ENCODE measurements at places on chromosomes 6 and 20. TPM values are rescaled to one million over a fixed set of nuclear protein-coding genes. Genes with fewer than 3 reads are reported as not detected.
A peak's percentile ranks its signal among the peaks of the same experiment; 100 is the strongest.

- H3K4me3 ChIP-seq: no peak overlapping the region
- DNase-seq: no peak
- no peak overlapping the region for H3K27ac ChIP-seq
- H3K36me3 ChIP-seq: no peaks in the 10 kb centered on the region
Measured at GRCh38 chr6:162294029-162294428, 433.5 kb downstream of the PRKN start.

GRCh38 chr6:124955108-124955856, 7.0 kb upstream of the RNF217 start:
- H3K27me3 ChIP-seq: peaks cover 25% of the 10 kb centered on the region
- no peak overlapping the region for H3K4me3 ChIP-seq
- no peaks in the 10 kb centered on the region for H3K4me1 ChIP-seq
- no peak overlapping the region for H3K27ac ChIP-seq

STXBP5 gene
- 17.6 TPM for total RNA-seq

GRCh38 chr20:50141811-50142561, 11.5 kb downstream of the PEDS1 start:
- H3K4me1 ChIP-seq: peaks cover 31% of the 10 kb centered on the region
- H3K36me3 ChIP-seq: peaks cover 29% of the 10 kb centered on the region
- H3K4me3 ChIP-seq: no peak overlapping the region
- no peak overlapping the region for H3K27ac ChIP-seq
- H3K27me3 ChIP-seq: no peaks in the 10 kb centered on the region

GRCh38 chr6:69581581-69581980, 215.2 kb downstream of the LMBRD1 start:
- no peaks in the 10 kb centered on the region for H3K36me3 ChIP-seq
- DNase-seq: no peak
- H3K27me3 ChIP-seq: peaks cover 25% of the 10 kb centered on the region
- no peak overlapping the region for H3K27ac ChIP-seq

GRCh38 chr6:87078983-87079616, 15.8 kb downstream of the CGA start:
- no peak overlapping the region for H3K4me3 ChIP-seq
- H3K27ac ChIP-seq: no peak overlapping the region
- H3K4me1 ChIP-seq: no peaks in the 10 kb centered on the region
- H3K36me3 ChIP-seq: no peaks in the 10 kb centered on the region
- DNase-seq: peak; percentile 63

DNA sequence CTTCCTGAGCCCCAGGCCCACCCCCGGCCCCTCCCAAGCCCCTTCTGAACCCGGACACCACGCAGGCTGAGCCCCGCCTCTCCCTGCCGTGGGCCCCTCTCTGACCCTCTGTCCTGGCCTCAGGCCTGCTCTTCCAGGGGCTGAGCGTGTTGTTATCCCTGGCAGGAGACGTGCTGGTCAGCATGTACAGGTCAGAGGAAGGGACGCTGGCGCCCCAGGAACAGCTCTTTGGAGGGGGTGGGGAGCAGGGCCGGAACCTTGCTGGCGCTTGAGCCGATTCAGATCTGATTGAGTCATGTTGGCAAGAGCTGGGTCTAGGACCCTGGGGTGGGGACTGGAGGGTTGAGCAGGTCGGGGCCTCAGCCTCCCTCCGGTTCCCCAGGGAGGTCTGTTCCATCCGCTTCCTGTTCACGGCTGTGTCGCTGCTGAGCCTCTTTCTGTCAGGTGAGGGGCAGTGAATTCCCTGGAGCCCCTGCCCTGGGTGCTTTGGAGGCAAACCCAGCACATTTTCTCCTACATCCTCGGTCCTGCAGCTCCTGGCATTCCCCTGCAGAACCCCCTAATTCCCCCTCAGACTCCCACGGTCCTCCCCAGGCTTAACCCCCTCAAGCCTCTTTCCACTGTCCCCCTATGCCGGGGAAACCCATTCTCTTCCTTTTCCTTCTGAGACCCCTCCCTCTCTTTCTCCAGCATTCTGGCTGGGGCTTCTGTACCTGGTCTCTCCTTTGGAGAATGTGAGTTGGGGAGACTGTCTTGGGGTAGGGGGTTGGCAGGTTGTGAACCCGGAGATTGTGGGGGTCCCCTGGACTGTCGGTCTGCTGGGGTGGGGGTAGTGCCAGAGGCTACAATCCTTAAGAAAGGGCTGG, 2.0 kb downstream of the SPAG4 start:
- DNase-seq: peak; percentile 45
- peak overlapping the region; percentile 77 for H3K4me3 ChIP-seq
- H3K27me3 ChIP-seq: peaks cover 2% of the 10 kb centered on the region
- peaks cover 43% of the 10 kb centered on the region for H3K4me1 ChIP-seq
- H3K27ac ChIP-seq: peak overlapping the region; percentile 87
- H3K36me3 ChIP-seq: no peaks in the 10 kb centered on the region

DNA sequence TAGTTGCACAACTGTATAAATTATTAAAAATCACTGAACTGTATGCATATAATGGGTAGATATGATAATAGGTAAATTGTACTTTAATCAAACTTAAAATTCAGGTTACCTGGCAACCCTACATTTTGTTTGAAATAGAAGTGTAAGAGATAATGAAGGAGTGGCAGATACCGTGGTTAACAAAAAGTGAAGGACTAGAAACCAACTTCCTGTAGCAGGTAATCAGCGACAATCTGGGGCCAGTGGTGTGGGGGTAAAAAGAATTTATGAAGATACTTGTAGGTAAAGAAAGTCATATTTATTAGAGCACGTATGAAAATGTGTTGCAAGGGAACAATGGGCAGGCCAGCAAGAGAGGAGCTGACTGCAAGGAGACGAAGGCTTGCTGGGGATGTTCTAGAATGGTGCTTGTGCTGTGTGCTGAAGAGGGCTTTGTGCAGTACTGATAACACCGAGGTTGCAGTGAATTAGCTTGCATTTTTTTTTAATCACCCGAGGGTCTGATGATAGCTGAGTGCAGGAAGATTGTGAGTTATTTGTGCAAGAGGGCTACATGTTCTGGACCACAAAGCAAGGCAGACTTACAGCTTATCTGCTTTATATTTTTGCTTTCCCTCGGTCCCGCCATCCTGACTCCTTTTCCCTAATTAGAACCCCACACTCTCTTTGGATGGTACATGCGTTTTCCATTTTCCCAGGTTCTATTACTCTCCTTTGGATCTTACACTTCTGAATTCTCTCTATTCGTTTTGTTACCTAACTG, 4.6 kb upstream of the ENPP1 start:
- H3K4me1 ChIP-seq: peaks cover 14% of the 10 kb centered on the region
- no peak overlapping the region for H3K27ac ChIP-seq
- H3K27me3 ChIP-seq: peaks cover 46% of the 10 kb centered on the region
- no peak for DNase-seq

DNA sequence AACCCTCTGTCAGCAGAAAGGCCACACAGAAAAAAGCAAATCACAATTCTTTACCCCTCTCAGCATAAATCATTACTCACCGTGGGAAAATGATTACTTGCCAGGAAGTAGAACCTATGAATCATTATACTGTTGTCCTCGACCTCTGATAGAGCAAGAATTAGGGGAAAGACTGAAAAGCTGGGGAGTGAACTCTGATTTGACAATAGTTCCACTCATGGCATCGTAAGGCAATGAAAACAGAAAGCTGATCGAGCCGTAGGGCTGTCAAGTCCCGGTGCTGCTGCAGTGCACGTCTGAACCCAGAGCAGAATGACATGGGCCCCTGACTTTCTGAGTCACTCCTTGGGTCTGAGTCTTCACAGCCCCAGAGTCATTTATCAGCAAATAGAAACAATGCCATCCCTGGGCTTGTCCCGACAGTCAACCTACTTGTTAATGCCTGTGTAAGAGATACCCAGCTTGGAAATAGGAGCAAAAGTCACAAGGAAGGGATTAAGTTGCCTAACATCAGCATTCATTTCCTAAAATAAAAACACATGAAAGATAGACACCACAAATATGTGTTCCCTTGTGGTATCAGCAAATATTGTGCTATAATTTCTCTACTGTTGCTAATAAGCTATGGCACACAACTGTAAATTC, 224.8 kb upstream of the MARCKS start:
- H3K36me3 ChIP-seq: no peaks in the 10 kb centered on the region
- H3K27me3 ChIP-seq: no peaks in the 10 kb centered on the region
- no peak overlapping the region for H3K4me3 ChIP-seq
- no peak overlapping the region for H3K27ac ChIP-seq
- DNase-seq: peak; percentile 7
- H3K4me1 ChIP-seq: peaks cover 12% of the 10 kb centered on the region

DNA sequence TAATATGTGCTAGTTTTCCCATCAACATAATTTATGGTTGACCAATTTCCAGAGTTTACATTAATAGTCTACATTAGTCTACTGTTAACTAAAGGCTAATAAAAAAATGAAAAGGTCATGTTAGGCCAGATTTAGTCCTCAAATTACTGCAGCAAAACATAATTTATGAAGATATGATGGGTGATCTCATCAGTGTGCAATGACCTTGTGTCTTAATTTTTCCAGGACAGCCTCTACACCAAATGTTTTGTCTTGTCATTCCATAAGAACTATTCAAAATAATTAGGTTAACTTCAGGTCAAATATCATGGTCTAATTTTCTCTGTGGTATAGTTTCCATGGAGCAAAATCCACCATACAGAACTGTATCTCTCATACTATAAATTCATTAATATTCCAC, 234.2 kb downstream of the COL12A1 start:
- H3K27ac ChIP-seq: no peak overlapping the region
- no peaks in the 10 kb centered on the region for H3K4me1 ChIP-seq

DNA sequence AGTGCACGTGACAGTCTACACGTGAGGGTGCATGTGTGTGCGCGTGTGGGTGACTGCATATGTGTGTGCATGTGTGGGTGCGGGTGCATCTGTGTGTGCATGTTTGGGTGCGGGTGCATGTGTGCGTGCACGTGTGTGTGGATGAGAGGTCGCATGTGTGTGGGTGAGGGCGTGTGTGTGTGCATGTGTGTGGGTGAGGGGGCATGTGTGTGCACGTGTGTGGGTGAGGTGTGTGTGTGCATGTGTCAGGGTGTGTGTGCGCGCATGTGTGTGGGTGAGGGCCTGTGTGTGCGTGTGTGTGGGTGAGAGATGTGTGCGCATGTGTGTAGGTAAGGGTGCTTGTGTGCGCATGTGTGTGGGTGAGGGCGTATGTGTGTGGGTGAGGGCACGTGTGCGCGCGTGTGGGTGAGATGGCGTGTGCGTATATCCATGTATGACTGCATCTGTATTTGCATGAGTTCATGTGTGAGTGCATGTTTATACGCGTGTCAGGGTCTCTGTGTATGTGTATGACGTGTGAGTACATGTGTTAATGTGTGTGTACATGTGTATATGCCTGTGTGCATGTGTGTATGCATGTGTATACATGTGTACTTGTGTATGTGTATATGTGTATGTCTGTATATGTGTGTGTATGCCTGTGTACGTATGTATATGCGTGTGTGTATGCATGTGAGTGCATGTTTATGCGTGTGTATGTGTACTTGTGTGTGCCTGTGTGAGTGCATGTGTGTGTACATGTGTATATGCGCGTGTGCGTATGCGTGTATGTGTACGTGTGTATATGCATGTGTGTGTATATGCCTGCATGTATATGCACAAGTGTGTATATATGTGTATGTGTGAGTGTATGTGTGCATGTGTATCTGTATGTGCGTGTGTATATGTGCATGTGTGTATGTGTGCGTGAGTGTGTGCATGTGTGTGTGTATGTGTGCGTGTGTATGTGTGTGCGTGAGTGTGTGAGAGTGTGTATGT, 4.1 kb upstream of the LIME1 start:
- no peak overlapping the region for H3K4me3 ChIP-seq
- H3K27me3 ChIP-seq: no peaks in the 10 kb centered on the region
- H3K36me3 ChIP-seq: peaks cover 47% of the 10 kb centered on the region
- H3K27ac ChIP-seq: no peak overlapping the region

DNA sequence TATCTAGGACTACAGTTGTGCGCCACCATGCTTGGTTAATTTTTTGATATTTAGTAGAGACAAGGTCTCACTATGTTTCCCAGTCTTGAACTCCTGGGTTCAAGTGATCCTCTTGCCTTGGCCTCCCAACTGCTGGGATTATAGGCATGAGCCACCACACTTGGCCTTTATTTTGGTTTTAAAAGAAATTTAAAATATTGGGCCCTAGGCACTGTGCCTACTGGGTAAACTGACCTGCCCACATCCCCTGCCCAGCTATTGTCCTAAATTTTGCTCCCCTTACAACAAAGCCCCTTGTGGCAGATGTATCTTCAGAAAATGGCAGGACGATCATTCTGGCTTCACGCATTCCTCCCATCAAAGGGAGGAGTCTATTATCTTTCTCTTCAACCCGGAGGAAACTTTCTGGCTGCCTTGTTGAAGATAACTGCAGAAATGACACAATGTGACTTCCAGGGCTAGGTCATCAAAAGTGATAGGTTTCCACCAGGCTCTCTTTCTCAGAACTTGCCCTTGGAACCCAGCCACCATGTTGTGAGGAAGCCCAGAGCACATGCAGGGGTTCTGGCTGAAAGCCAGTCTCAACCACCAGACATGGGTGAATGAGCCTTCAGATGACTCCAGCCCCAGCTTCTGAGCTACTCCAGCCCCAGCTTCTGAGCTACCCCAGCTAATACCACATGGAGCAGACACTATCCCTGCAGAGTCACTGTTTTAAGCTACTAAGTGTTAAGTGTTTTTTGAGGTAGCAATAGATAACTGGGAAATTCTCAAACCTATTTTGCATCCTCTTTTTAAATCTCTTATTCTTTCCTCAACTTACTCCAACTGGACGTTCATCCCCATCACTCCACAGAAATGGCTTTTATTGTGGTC, 4.6 kb upstream of the GUCA1B start:
- H3K27ac ChIP-seq: no peak overlapping the region
- H3K4me3 ChIP-seq: no peak overlapping the region
- H3K27me3 ChIP-seq: no peaks in the 10 kb centered on the region

NTSR1 gene
- 0.94 TPM for total RNA-seq

- no peaks in the 10 kb centered on the region for H3K4me1 ChIP-seq
- H3K27me3 ChIP-seq: no peaks in the 10 kb centered on the region
- no peaks in the 10 kb centered on the region for H3K36me3 ChIP-seq
- H3K27ac ChIP-seq: no peak overlapping the region
Measured at GRCh38 chr6:91412532-91412931, 825.7 kb upstream of the MAP3K7 start.

SMLR1 gene
- not detected for total RNA-seq

DNA sequence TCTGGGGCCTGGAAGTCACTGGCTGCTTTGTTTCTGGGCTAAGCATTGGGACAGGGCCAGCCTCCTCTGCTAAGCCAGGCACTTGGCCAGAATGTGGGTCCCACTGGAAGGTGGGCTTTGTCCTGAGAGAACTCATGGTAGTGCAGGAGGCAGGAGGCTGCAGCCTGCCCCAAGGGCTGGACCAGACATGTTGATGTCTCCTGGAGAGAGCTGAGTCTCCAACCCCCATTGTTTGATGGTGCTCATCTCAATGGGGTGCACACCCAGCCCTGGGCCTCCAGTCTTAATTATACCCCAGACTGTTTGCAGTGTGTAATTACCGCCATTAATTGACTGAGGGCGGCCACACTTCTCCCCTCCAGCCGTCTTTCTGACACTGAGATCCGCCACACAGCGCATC, 220.5 kb upstream of the PMEPA1 start:
- H3K4me3 ChIP-seq: no peak overlapping the region
- DNase-seq: no peak
- H3K27ac ChIP-seq: no peak overlapping the region
- H3K4me1 ChIP-seq: no peaks in the 10 kb centered on the region
- H3K27me3 ChIP-seq: no peaks in the 10 kb centered on the region
- no peaks in the 10 kb centered on the region for H3K36me3 ChIP-seq

Measured in activated CD4-positive, alpha-beta T cell treated with anti-CD3 and anti-CD28 coated beads, Interleukin-2, amount 10 ng/mL, durations not matched to agents 7 days and 5 days (primary cell).